D721Med (cell line): ENCODE measurements at places on chromosomes 1 and 21.

GRCh38 chr1:89279011-89279466 lies 6.4 kb upstream of the GBP5 start:
- no peak for DNase-seq

DNA sequence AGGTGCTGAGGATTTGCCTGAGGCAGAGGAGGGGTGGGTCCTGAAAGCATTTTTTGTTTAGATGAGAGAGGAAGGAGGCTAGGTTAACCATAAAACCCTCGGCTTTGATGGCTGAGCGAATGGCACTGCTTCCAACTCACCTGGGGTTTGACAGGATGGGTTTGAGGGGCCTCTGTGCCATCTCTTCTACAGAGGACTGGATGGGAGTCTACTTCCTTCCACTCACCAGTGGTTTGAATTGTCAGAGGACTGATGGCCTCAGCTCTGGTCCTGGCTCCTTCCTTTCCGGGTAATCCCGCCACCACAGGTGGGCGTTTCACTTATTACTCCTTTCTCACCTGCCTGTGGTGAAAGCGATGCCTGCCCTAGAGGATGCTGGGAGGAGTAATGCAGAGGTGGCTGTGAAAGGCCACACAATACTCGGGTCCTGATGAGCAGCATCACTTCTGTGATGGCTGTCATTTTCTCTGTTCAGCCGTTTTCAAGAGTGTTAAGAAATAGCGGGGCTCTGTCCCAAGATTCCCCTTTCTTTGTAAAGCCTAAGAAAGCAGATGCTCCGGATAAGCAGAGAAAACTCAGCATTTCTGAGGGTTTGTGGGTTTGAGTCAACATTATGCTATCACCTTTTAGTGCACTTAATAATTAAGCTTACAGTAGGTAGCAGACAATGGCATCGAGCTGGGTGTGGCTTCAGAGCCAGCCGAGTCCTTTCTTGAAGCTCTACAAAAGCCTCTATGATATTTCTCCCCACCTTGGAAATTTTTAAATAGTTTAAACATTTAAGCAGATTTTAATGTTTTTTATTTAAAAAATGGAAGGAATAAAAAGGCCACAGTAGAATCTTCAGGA lies 220.7 kb downstream of the HLX start:
- DNase-seq = no peak

GRCh38 chr1:164648636-164649035 lies 89.7 kb downstream of the PBX1 start:
- DNase-seq = no peak

DNA sequence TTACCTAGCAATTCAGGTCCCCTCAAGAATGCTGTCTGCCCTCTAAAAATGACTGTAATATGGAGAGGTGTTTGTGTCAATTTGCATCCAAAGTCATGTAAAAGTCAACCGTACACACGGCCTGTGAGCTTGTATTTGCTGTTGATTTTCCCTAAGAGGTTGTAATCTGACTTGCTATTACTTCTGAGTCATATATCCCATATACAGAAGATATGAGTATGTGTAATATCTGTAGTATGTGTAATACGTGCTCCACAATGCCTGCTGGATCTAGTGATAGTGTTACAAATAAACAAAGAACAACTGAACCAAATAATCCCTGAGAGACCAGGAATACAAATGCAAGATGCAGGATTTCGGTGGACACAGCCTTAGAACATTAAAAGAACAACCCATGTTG lies 1.4 kb upstream of the KCNJ6 start:
- no peak for DNase-seq

GRCh38 chr1:81307786-81308185 lies 492.9 kb upstream of the ADGRL2 start:
- DNase-seq = no peak

DNA sequence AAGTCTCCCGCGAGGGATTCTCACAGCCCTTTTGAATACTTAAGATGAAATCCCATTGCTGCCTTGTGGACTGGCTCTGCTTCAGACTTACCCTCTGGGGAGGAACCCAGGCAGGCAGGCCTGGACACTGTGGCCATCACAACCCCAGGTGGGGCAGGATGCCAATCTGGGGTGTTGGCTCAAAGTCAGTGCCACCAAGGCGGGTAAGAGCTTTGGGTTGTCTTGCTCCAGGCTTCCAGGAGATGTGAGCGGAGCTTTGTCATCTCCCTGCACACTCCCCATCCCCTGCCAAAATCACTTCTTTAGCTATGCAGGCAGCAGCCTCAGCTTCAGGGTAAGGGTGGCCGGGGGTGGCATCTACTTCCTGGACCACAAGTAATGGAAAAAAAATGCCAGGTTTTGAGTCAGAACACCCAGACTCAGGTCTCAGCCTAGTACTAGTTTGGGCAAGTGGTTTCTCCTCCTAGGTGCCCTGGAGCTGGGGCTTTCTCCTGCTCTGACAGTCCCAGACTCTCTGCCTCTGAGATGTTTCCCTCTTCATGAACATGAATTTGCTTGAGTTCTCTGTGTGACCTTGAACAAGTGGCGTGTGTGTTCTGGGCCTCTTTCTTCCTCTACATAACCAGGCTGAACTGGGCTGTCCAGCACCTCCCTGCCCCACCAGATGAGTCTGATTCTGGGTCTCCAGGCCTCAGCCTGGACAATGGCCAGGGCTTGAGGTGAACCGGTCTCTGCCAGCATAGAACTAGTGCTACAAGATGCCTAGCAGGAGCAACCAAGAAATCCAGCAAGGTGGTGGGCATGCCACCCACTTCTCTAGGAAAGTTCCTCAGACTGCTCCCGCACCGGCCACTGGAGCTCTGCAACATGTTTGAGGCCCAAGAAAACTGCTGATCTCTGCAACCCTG lies 65.4 kb downstream of the VWA5B1 start:
- no peak for DNase-seq

DNA sequence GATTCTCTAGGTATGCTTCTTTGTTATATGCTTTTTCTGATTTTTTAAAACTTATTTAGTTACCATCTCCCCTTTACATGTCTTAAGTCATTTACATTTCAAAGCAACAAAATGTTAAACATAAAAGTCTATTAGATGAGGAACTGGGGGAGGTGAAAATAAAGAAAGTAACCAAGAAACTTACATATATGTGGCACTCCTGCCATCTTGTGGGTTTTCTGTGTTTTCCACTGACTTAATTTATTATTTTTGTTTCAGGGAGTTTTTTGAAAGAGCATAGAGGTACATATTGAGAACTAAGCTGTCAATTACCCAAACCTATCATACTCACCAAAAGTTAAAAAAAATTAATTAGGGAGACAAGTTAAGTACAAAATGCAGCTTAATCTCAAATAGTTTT lies 1531.1 kb downstream of the MRPL39 start:
- DNase-seq = no peak

- DNase-seq = no peak
Observed at GRCh38 chr1:24769656-24770651, 24.7 kb downstream of the CLIC4 start.

DNA sequence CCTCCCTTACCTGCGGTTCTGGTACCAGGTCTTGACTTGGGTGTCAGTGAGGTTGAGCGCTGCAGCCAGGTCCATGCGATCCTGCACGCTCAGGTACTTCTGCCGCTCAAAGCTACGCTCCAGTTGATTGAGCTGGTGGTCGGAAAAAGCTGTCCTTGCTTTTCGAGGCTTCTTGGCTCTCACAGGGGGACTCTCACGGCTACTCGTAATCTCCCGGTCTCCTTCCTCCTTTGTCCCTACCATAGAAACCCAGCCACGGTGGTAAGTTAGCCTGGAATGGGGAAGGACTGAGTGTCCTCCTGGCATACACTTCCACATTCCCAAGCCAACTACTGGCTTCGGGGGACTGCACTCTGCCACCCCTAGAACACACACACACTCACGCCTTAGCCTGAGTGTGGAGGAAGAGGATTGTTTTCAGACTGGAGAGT lies 2.6 kb downstream of the BARHL2 start:
- DNase-seq = no peak
